Right ventricle myocardium inferior (tissue), 1 donor: ENCODE measurements at places on chromosomes 5 and 9.

- DNase-seq, result no peak
Measured at GRCh38 chr5:173909199-173909598, 21.1 kb downstream of the CPEB4 start.

DNA sequence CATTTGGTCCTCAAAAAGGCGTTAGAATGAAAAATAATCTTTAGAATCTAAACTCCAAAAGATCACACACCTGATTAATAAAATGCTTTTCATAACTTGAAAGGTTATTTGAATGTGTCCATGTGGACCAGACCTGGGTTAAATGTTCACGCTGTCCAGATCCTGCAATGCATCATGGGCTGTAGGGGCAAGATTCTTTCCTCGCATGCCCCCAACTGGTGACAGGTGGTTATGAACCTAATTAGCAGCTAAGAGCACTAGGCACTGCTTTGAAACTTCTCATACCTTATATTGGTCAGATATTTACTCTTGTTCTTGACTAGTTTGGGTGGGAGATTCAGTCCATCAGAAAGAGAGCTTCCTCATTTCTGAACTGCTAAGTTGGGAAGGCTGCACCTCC, 19.3 kb upstream of the PIP5K1B start:
- DNase-seq, result no peak

DNA sequence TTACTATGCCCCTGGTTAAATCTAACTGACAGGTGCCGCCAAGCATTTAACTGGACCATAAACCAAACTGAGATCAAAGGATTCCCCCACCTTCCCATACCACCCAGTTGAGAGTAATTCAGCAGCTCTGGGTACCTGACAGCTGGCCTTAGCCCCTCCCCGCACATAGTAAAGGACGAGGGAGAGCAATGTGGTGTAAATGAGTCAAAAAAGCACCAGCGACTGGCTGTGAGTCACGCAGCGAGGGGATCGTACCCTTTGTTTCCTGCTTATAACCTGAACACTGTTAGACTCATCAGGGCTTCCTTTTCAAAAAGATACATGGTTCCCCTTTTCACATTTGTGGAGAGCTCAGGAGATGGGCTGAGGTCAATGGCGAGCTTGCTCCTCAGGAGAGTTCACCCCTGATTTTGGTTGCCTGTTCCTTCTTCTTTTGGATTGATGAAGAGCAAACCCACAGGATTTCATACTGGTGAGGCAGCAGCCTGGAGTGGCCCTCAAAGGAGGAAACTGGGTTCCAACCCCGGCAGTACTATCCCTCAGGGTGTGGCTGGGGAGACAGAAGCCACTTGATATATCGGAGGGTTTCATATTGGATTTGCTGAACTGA, 71.5 kb downstream of the ANKRD33B start:
- DNase-seq, result no peak

GRCh38 chr5:52685566-52685965, 102.2 kb upstream of the ITGA1 start:
- DNase-seq, result no peak

GRCh38 chr5:140967226-140967893, 1.1 kb downstream of the PCDHAC2 start:
- DNase-seq, result no peak

- DNase-seq, result no peak
Measured at GRCh38 chr9:132810314-132810713, 67.8 kb downstream of the AK8 start.

DNA sequence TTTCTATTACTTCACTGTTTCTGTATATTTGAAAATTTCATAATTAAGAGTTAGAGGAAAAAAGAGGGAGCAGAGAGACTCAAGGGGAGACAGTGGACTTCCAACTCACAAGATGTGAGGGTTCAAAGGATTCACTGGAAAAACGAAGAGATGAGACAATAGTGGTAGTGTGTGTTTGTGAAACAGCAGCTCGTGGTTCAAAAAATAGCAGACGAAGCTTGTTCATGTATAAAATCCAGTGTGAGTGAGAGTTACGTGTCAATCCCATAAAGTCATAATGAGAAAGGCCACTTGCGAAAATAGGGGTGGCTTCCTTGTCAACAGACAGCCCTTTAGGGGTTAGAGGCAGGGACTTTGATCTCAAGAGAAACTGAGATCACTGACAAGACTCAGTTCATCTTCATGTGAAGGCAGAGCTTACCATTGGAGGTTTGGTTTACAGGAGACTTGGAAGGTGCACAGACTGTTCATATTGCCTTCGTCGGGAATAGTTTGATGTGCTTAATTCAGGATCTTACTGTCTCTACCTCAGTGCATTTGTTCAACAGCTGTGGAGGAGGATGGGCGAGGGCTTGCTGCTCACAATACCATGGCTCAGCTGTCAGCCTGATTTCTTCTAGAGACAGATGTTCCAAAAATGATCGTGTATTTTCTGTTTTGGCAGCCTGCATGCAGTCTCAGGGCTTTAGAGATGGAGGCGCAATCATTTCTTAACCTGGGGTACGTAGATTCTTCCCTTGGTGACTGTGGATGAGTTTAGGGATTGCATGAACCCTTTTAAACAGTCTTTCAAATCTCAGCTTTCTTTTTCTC, 105.7 kb upstream of the KLF9 start:
- DNase-seq, result no peak

DNA sequence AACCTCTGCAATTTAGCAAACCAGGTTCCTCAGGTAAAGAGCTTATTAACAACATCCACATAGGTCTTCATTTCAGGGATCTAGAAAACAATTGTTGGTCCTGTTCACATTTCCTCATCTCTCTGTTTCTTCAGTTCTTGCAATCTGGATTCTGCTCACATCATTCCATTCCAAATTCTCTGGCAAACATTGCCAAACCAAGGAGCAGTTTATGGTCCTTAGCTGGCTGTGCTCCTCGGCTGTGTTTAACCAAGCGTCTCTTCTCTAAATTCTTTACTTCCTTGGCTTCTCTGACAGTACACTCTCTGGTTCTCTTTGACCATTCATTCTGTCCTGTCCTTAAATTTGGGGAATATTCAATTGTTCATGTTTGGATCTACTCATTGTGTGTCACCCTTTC, 65.8 kb upstream of the RANBP3L start:
- DNase-seq, result no peak

DNA sequence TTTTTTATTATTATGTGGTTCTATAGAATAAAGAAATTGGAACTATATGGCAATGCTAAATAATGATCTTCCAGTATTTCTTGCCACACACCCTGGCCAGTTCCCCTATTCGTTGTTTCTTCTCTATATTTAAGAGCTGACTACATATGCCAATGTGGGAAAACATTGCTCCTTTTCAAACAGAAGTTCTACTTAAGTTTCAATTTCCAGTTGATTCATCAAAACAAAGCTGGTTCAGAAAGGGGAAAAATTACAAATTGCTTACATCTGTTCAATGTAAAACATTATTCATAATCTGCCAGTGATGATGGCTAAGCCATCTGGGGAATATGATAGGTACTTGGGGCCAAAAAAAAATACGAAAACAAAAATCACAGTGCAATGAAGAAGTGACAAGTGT, 76.9 kb downstream of the ST8SIA4 start:
- DNase-seq, result no peak
